Left lung (tissue), 14 donors: ENCODE measurements at places on chromosomes 7 and 10.

DNA sequence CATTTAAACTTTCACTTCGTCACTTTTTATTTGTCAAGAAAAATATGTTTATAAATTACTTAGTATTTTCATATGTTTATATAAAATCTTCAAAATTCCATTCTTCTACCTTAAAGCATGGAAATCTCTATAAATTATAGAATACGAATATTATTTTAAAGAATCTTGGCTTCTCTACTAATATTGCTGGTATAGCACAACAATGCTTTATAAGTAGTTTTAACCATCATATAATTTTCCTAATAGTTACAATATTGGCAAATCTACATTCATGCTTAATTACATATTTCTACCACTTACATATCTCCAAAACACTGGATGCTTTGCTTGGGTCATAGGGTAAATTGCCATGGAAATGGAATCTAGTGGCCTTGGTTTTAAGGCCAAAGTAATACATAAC lies 21.1 kb upstream of the ARMC3 start:
- DNase-seq, result no peak

GRCh38 chr7:157012113-157012547 lies 1.7 kb upstream of the MNX1 start:
- no peak for DNase-seq

- DNase-seq, result no peak
Measured at GRCh38 chr10:105109164-105109563, 468.1 kb downstream of the SORCS3 start.

- DNase-seq, result no peak
Measured at GRCh38 chr7:29853789-29854188, 47.5 kb downstream of the WIPF3 start.

DNA sequence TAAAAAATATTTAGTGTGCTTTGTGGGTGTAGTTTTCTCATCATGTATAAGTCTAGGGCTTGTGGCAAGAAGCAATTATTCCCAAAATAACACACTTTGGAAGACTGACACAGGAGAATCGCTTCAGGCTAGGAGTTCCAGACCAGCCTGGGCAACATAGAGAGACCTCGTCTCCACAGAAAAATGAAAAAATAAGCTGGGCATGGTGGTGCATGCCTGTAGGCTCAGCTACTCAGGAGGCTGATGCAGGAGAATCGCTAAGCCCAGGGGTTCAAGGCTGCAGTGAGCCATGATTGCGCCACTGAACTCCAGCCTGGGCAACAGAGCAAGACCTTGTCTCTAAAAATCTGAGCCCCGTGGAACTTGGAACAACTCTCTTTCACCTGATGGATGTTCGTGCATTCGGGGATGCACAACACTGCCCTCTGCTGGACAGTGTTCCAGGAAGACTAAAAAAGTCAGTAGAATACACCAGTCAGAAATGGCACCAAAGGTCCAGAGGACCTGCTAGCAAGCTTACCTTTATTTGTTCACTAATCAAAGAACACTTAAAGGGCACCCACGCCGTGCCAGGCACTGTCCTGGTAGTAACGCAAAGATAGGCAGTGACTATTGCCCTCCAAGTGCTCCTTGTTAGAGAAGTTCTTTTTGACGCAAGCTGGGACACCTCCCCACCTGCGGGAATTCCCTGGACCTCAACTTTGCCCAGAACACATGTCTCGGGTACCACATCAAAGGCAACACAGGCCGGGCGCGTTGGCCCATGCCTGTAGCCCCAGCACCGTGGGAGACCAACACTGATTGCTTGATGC lies 81.9 kb upstream of the CALN1 start:
- peak; percentile 72 for DNase-seq

DNA sequence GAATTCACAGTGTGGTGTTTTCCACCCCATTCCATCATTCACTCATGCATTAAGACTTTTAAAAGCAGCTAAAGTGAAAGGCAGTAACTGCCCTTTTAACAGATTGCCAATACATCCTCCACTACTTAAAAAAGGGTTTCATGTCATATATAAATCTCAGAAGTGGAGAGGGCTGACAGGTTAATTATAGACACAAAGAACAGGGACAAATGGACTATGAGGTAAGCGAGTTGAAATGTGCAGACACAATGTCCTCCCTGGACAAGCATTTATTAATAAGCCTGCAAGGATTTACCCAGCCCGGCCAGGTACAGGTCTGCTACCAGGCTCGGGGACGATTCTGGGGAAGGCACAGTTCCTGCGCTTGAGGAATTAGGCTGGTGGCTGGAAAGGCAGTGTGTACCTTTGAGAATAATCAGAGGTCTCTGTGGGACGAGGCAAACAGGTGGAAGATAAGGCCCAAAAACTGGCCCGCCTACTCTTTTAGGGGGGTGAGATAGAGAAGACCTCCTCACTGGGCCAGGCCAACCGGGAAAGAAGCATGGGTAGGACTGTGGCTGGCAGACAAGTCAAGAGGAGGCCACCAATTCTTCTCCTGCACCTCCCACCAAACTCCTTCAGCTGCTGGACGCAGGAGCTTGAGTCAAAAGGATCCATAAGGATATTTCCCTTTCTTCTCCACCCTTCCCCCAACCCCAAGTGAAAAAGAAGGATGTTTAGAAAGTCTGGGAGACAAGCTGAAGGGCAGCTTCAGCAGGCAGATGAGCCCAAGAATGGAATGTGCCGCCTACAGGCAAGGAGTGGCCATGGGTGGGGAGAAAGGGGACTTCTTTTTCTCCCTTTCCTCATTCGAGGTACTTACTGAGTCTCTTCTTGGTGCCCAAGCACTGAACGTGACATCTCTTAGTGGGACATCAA lies 1.5 kb downstream of the PDLIM1 start:
- DNase-seq, result no peak

GRCh38 chr10:61091531-61091930 lies 147.5 kb upstream of the RHOBTB1 start:
- no peak for DNase-seq

- no peak for DNase-seq
Measured at GRCh38 chr7:13829914-13830900, 159.3 kb downstream of the ETV1 start.

- DNase-seq, result no peak
Measured at GRCh38 chr7:40720416-40720815, 585.6 kb downstream of the SUGCT start.

DNA sequence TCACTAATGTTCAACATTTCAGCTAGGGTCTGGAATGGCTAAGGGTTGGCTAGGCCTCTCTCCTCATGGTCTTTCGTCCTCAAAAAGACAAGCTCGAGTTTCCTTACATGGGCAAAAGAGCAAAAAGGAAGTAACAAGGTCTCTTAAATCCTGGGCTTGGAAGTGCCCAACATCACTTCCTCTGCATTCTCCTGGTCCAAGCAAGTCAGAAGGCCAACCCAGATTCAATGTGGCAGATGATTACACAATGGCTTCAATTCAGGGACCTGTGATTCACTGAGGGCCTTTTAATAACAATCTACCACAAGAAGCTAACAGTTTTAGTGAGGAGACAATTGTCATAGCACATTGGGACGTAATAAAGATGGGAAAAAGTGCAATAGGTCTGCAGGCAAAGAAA lies 4.4 kb upstream of the NUP205 start:
- no peak for DNase-seq

- DNase-seq, result peak; percentile 90
Measured at GRCh38 chr10:13717936-13718772, 131.4 kb downstream of the PRPF18 start.

GRCh38 chr10:61835069-61835945 lies 66.2 kb upstream of the ARID5B start:
- no peak for DNase-seq
